AG08396 (cell line): ENCODE measurements at places on chromosomes 5 and 9.
A peak's percentile ranks its signal among the peaks of the same experiment; 100 is the strongest.

GRCh38 chr9:68537616-68537880 is 3.1 kb downstream of the TMEM252 start:
- DNase-seq = no peak

DNA sequence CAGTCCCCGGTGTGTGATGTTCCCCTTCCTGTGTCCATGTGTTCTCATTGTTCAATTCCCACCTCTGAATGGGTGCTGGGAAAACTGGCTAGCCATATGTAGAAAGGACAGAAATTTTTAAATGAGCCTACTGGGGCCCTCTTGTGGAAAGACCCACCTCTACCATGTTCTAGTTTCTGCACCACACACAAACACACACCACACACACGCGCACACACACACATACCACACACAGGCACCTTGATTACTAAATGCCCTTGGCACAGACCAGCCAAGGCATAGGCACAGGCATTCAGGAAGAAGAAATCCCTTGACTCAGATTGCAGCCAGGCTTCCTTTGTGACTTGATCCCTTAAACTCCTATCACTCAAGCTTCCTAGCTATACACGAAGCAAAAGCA is 60.5 kb downstream of the SIL1 start:
- no peak for DNase-seq

DNA sequence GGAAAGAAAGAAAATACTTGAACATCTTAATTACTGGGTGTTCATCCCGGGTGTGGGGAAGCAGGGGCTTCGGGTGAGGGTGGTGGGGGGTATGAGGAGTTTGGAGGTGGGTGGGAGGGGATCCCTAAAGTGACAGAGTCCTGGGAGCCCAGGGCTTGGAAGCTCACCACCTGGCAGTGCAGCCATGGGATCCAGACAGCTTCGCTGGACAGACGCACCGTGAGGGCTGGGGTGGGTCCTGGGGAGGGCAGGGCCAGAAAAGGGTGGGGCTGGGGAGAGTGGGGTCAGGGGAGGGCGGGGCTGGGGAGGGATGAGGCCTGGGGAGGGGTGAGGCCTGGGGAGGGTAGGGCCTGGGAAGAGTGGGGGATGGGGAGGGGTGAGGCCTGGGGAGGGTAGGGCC is 127.5 kb upstream of the LPCAT1 start:
- no peak for DNase-seq

DNA sequence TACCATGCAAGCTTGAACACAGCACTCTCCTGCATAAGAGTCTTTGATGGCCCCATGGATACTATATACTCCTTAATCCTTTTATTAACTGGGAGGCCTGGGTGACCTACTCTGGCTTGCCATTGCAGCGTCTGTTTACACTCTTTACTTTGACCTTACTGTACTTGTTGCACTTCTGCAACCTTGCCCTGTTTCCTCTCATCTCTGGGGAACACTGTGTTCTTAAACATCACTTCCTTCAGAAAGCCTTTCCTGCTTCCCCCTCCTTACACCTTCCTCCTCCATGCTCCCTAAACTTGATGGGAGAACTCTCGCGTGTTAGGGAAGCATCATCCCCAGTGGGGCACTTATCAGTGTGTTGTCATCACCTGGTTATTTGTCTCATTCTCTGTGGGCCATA is 222.3 kb downstream of the NR3C1 start:
- DNase-seq = no peak

- DNase-seq = peak; percentile 22
These were observed 459.2 kb upstream of the RGMB start for GRCh38 chr5:98314292-98314691.

DNA sequence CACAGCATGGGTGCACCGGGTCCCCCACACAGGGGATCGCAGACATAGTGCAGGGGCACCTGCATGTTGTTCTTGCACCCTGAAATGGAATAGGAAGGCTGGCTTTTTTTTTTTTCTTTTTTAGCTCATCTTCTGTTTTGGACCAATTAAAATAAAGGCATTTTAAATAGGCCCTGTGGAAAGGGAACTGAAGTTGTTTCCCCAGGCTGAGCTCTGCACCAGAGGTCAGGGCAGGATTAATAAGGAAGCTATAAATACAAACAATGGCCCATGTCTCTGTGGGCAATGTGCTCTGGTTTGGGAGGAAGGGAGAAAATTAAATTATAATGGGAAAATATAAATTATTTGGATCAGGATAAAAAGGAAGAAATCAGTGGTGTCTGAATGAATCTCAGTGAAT is 21.2 kb upstream of the KCNMB1 start:
- no peak for DNase-seq

DNA sequence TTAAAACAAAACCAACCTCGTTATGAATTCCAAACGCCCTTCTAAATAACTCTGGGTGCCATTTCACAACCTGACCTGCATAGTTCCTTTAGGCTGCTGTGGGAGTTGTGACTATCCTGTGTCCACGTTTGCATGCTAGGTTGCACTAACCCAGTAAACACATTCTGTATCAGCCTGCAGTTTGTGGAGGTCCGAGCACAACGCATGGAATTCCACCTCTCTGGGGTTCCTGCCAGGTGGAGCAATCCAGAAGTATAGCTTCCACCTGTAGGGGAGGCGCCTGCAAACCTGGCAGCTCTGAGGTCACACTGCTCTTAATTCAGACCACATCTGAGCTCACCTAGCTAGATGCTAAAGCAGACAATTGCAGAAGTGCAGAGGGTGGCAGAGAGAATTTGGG is 57.2 kb downstream of the MARCHF3 start:
- no peak for DNase-seq

DNA sequence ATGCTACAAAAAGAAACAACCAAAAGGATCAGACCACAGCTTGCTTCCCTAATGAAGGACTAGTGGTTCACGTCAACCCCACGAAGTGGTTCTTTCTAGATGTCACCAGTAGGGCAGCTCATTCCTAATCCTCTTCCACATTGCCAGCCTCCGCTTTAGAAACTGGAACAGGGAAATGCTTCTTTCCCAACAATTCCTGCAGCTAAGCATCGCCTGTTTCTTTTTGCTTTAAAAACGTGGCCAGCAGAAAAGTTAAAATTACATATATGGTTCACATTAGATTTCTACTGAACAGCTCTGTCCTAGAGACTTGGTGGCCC is 100.2 kb downstream of the MTX3 start:
- no peak for DNase-seq

GRCh38 chr9:133199648-133200321 is 9.3 kb downstream of the OBP2B start:
- no peak for DNase-seq

GRCh38 chr5:174284873-174285272 is 239.4 kb downstream of the NSG2 start:
- DNase-seq = no peak

- DNase-seq = no peak
These were observed 101.8 kb downstream of the ICE1 start for GRCh38 chr5:5524327-5524726.

DNA sequence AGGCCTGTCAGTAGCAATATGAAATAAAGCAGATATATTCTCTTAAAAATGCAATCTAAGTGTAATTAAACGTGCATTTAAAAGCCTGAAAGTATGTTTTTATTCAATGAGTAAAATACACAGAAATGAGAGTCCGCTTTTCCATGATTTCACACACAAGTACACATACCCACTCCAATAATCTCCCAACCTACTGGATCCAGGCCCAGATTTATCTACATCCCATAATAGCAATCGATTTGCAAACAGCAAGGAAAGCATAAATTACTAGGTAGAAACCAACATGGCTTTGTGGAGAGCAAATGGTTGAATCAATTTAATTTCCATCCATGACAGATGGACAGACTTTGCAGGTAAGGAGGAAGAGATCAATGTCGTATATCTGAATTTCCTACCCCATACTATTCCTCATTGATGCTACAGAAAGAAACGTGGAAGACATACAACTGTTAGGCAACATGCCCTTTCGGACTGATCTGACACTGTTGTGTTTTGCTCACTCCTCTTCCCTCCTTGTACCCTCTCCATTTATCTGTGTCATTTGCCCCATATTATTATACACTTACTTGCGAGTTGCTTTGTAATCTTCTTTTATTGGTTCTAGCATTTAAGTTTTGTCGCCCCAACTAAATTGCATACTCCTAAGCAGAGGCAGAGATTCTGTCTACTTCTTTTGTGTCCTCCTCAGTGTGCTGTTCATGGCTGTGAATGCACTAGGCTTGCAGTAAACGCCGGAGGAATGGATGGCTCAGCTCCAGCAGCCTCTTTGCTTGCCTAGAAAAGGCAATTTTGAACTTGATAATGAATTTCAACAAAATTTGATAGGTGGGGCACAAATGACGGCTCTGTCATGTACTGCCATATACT is 133.6 kb downstream of the NFIB start:
- DNase-seq = no peak

GRCh38 chr9:91303741-91304415 is 57.8 kb downstream of the AUH start:
- no peak for DNase-seq

GRCh38 chr9:36625006-36625615 is 52.4 kb downstream of the MELK start:
- DNase-seq = peak; percentile 88

GRCh38 chr9:4967523-4967922 is 17.5 kb upstream of the JAK2 start:
- no peak for DNase-seq

- DNase-seq = no peak
These were observed 47.4 kb downstream of the GOLPH3 start for GRCh38 chr5:32126691-32127090.

- no peak for DNase-seq
These were observed 329.1 kb downstream of the TMEM38B start for GRCh38 chr9:106023455-106023854.

- DNase-seq = peak; percentile 78
These were observed 28.3 kb upstream of the STOM start for GRCh38 chr9:121398374-121398773.

DNA sequence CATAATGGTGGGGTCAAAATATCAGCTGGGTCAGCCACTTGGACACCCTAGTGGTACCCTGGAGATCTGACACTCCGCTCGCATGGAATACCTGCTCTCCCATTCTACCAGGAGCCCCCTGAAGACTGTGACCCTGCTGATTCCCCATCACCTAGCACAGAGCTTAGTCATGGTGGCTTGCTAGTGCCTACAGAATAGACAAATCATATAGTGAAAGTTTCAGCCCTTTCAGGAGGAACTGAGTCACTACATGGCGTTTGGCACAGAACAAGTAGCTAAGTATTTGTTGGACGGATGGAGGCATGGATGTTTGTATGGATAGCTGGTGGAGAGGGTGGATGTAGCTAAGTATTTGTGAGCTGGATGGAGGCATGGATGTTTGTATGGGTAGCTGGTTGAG is 65.3 kb downstream of the LMX1B start:
- no peak for DNase-seq

GRCh38 chr5:149849966-149850910 is 94.4 kb downstream of the PDE6A start:
- DNase-seq = no peak

DNA sequence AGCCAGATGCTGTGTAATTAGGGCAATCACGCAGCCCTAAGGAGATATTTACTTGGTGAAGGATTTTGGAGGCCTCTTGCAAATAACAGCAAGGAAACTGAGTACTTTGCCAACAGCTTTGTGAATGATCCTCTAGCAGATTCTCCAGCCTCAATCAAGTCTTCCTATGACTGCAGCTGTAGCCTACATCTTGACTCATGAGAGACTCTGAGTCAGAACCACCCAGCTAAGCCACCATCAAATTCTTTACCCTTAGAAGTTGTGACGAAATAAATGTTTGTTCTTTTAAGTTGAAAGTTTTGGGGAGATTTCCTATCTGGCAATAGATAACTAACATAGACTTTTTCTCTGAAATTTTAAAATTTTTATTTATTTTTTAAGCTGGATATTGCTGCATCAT is 237.6 kb upstream of the CCNH start:
- DNase-seq = no peak

DNA sequence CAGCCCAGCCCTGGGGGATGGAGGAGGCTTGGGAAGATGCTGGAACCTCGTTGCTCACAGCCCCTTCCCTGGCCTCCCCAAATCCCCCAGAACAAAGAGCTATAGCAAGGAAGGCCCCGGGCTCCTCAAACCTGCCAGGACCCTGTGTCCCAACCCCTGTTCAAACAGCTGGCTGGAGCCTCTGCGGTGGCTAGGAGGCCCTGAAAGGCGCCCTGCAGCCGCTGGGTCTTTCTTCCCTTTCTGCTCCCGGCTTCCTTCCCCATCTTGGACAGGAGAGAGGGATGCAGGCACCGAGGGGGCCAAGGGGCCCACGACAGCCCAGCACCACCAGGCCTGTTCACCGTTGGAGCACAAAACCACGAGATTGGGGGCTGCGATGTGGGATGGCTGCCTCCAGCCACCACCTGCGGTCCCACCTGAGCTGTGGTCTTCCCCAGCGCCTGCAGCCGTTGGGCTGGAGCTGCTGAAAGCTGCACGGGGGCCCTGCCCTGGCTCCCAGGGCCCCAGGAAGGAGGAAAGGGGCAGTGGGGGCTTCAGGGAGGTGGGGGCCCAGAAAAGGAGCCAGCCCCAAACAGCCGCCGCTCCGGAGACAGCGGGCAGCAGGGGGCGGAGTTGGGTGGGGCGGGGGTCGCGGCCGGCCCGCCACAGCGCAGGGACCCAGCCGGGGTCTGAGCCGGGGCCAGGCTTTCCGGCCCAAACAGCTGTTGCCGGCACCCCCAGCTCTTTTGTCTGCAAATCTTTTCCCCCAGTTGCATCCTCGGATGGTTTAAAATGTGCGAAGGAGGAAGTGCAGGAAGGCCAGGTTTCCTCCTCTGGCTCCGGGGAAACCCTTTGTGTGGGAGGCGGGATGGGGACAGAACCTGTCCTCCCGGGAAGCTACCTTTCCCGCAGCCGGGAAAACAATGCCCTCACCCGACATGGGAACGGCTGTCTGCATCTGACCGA is 16.1 kb downstream of the NOTCH1 start:
- no peak for DNase-seq

- DNase-seq = no peak
These were observed 40.3 kb downstream of the ADAM19 start for GRCh38 chr5:157535042-157535865.

DNA sequence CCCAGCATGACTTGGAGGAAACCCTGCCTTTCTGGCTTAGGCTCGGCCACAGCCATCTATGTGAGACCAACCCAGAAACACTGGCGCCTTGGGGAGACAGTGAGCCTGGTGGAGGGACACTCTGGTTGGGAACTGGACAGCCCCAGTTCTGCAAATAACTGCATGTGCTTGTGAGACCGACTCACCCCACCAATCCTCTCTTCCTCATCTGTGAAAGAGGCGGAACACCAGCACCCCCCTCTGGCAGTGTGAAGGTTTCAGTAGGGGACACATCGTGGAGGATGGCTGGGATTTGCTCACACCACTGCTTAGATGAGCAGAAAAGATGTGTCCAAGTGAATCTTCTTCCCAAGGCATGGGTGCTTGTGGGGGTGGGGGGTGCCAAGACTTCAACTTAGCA is 43.4 kb upstream of the N4BP3 start:
- peak; percentile 51 for DNase-seq

GRCh38 chr5:142109331-142110045 is 909 bp downstream of the NDFIP1 start:
- DNase-seq = peak; percentile 42
